Psoas muscle (tissue), 8 donors: ENCODE measurements at places on chromosomes 1 and 21. TPM values are rescaled to one million over a fixed set of nuclear protein-coding genes. Genes with fewer than 3 reads are reported as not detected.

DNA sequence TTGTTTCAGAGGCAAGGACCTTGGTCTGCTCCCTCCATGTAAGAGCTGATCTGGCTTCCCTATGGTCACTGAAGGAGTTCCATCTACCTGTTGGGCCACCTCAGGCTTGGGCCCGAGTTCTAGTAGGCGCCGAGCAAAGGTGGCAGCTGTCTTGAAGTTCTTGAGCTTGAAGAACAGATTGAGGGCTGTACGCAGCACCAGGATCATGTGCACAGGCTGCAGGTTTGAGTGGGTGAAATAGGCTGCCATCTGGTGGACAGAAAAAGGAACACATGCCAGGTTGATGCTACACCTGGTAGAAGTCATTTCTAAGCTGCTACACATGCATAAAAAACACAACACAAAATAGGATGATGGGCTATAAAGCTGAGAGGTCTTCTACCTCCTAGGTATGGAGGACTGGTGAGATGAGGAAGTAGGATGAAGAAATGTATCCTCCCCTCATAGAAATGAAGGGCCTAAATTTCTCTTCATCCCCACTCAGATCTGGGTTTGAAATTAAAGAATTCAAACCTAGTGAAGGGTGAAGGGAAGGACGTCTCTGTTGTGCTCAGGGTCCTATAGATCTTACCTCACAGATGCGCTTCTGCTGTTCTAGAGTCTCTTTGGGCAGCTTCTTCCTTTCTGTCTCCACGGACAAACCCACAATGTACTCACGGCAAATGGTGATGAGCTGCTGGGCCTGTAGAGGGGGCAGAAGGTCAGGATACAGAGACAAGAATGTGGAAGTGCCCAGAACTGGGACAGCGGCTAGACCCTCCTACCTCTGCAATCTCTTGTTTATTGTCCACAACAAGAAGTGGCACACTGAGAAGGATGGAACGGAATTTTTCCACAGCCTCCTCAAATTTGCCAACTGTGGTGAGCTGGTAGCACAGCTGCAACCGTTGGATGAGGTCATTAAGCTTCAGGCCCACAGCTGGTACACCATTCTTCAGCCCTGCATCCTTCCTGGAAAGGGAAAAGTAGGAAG, 6.6 kb upstream of the PEX19 start:
- peak overlapping the region; percentile 26 for H3K27ac ChIP-seq
- no peaks in the 10 kb centered on the region for H3K27me3 ChIP-seq
- no peaks in the 10 kb centered on the region for H3K4me1 ChIP-seq
- H3K4me3 ChIP-seq, result no peak overlapping the region
- H3K36me3 ChIP-seq, result peaks cover 83% of the 10 kb centered on the region

DNMT3L gene
- total RNA-seq, result not detected

GBP5 gene
- 0.74 TPM for total RNA-seq

LCE5A gene
- not detected for total RNA-seq

AKT3 gene
- total RNA-seq, result 25.1 TPM

TSPEAR gene
- total RNA-seq, result not detected
